ENCODE measurements at places on chromosomes 3 and 15.

- no peak for DNase-seq
These were observed 43.7 kb downstream of the ANKRD28 start for GRCh38 chr3:15754047-15754446.

DNA sequence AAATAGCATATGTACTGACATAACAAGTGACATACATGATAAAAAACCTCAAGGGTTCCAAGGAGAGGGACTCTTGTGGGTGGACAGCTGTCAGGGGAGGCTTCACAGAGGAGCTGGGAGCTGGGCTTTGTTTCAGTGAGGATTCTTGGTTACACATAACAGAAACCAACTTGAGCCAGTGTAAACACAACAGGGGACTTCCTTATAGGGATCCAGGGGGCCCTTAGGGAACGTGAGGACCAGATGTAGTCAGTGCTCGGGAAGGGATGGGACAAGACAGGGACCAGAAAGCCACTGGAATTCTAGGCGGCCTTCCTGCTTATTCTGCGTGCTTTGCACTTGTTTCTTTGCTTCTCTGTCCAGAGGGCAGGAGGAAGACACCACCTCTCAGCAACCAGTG lies 34.9 kb downstream of the SNAPC5 start:
- DNase-seq = no peak

DNA sequence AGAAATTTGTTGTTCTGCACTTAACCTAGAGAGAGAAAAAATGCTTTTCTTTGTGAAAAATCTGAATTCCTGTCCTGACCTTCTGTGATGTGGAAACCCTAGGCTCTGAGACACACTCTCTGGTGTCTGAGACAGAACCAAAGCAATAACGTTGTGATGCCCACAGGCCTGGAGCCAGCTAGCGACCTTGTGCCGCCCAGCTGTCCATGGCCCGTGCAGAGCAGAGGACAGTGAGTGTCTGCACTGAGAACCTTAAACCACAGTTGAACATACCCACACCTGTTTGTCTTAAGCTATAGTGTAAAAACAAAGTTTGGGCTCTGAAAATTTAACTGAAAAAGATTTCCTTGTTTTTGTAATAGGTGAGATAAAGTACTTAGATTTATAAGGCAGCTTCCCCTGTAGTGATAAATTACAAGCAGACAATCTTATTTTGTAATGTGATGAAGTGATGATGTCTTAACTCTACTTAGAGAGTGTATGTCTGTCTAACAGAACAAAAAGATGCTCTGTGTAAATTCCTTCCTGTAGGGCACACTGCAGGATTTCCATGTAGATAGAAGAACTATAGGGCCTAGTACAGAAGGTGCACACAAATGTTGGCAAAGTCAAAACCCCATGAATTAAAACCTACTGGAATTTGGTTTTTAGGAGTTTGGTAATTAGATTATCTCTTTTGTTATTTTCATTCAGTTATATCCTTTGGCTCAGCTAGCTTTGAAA lies 62.7 kb downstream of the SNRK start:
- no peak for DNase-seq

GRCh38 chr3:13500133-13500885 lies 20.2 kb downstream of the HDAC11 start:
- no peak for DNase-seq

Data from stimulated activated CD4-positive, alpha-beta T cell treated with anti-CD3 and anti-CD28 coated beads, Interleukin-1b, Interleukin-23, amount 100 ng/mL, for 4 hours (primary cell).